Muscle of leg (tissue), 16 donors: ENCODE measurements at places on chromosomes 4 and X. TPM values are rescaled to one million over a fixed set of nuclear protein-coding genes. Genes with fewer than 3 reads are reported as not detected.

DNA sequence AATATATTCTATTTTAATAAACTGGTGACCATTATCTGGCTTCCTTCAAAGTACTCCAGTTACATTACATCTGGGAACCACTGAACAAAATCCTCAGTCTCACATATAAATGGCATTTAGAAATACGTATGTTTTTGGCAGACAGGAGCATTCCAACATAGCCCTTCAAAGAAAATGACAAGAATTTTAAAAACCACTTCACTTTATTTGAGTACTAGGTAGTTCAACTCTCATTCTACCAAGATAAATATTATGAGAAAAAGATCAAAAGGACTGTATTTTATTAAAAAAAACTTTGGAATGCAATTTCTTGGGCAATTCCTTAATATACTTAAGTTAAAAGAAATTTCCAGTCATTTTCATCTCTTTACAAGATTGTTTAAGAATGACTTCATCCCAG lies 17.6 kb downstream of the TNIP3 start:
- peak; percentile 8 for DNase-seq

GRCh38 chrX:155266439-155266838 lies 2.1 kb upstream of the RAB39B start:
- no peak for DNase-seq

- no peak for DNase-seq
Measured at GRCh38 chr4:7788694-7789425, 150.8 kb downstream of the AFAP1 start.

GRCh38 chr4:19936476-19936875 lies 315.2 kb upstream of the SLIT2 start:
- peak; percentile 64 for DNase-seq

- no peak for DNase-seq
Measured at GRCh38 chr4:96637971-96638412, 798.1 kb downstream of the PDHA2 start.

Gene SATL1
- total RNA-seq, result 0.31 TPM

Gene SPANXD
- not detected for total RNA-seq
